Pancreas (tissue), 10 donors: ENCODE measurements at places on chromosomes 5 and 9. TPM values are rescaled to one million over a fixed set of nuclear protein-coding genes. Genes with fewer than 3 reads are reported as not detected.

DMRTA1 gene
- 1.9 TPM for total RNA-seq

GRCh38 chr9:96779089-96779488 is 1.2 kb upstream of the ZNF510 start:
- H3K36me3 ChIP-seq: peaks cover 6% of the 10 kb centered on the region
- H3K4me1 ChIP-seq: peaks cover 9% of the 10 kb centered on the region
- no peak overlapping the region for H3K27ac ChIP-seq
- no peaks in the 10 kb centered on the region for H3K27me3 ChIP-seq
- no peak for DNase-seq

DNA sequence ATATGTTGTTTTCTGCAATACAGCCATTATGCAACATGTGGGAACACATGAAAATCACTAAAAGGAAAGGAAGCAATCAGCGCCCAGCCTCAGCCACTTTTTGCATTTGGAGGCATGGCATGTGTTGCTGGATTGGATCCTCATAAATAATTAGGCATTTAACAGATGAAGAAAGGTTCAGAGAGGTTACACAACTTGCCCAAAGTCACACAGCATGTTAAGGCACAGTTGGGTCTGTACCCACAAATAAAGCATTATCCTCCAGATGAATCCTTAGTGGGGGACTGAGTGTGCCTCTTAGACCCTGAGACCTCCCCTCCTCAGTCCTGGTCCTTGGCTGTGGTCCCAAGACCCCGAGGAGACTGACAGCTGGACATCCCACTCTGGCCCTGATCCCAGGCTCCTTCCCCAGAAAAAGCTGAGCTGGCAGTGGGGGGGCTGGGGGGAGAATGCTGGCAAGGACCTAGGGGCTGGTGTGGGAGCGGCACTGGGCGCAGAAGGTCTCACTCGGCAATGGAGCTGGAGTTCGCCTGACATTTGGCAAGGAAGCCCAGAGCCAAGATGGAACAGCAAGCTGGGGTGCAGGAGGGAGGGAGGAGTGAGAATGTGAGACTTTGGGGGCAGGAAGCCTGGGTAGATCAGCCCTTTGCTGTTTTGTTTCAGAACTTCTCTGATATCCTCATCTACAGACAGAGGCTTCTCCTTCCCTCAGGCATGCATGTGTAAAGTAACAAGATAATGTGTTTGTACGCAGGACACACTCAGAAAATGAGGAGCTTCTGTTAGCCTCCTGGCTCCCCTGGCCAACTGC is 6.9 kb upstream of the AKNA start:
- no peak overlapping the region for H3K27ac ChIP-seq
- no peaks in the 10 kb centered on the region for H3K27me3 ChIP-seq
- H3K36me3 ChIP-seq: no peaks in the 10 kb centered on the region
- no peak for DNase-seq

GRCh38 chr9:23822261-23823169 is 3.5 kb downstream of the ELAVL2 start:
- peaks cover 17% of the 10 kb centered on the region for H3K27me3 ChIP-seq
- H3K27ac ChIP-seq: no peak overlapping the region
- no peak overlapping the region for H3K4me3 ChIP-seq
- no peaks in the 10 kb centered on the region for H3K36me3 ChIP-seq
- H3K4me1 ChIP-seq: peaks cover 13% of the 10 kb centered on the region

DNA sequence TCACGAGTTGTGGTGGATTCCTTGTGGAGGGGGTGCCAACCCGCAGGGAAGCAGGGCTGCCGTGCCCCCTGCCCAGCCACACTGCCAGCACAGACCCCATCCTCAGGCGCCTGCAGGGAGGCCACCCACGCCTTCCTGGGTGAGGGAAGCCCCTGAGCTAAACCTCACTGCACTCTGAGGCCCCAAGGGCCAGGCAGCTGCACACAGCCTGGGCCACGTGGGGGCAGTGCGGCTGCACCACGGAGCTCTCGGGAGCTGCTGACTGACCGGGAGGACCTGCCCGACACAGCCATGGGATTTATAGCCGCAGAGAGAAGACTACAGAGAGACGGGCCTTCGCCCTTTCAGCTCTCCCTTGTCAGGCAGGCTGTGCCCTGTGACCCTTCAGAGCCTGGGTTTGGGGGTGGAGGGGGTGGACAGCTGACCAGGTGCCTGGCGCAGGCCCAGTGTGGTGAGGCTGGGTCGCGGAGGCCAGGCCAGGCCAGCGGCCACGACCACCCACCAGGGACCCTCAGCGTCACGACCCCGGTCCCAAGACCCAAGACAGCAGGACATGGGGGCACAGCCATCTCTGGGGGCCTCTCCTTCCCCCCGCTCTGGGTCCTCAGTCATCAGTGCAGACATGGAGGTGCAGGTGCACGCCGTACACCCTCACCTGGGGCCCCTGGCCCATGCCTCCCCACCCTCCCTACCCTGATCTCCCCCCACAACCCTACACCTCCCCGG is 4.3 kb upstream of the AHRR start:
- peaks cover 10% of the 10 kb centered on the region for H3K27me3 ChIP-seq
- H3K27ac ChIP-seq: no peak overlapping the region
- H3K4me3 ChIP-seq: no peak overlapping the region
- H3K4me1 ChIP-seq: peaks cover 13% of the 10 kb centered on the region
- DNase-seq: no peak

ESM1 gene
- 0.73 TPM for total RNA-seq
